ENCODE measurements at places on chromosomes 4 and X.

- no peak for DNase-seq
These were observed 19.6 kb downstream of the CTBP1 start for GRCh38 chr4:1229117-1229849.

DNA sequence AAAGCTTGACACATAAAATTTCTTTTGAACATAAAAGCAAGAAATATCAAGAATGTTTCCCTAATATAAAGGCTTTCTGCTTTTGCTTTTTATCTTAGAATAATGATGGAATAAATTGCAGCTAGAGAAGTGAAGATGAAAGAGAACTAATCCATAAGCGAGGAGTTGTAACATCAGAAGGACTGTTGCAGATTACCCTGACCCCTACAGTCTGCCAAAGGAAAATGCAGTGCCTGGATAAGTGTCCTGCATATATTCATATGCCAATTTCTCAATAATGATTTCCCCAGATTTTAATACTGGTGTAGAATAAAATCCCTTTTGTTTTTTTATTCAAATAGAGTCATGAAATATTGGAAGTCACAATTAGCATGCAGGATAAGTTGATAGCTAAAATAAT, 115.9 kb downstream of the MAGEC2 start:
- DNase-seq = no peak

- no peak for DNase-seq
These were observed 75.9 kb upstream of the UCP1 start for GRCh38 chr4:140644470-140645185.

- DNase-seq = no peak
These were observed 36.1 kb downstream of the EVC start for GRCh38 chr4:5746829-5747737.

DNA sequence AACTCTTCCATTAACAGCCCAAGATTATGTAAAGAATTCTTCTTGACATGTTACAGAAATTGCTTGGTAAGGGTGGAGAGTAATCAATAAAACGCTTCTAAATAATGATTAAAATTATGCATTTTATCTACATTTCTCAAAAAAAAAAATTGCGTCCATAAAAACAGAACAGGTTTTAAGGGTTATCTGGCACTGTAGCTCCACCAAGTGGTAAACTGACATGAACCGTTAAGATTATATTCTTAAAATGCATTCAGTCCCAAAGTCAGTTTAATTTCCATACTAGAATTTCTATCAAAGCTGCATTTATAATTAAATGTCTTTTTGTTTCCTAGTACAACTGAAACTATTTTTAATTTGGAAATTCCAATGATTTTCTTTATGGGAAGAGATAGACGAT, 214.0 kb upstream of the UGT8 start:
- no peak for DNase-seq

- DNase-seq = no peak
These were observed 2.7 kb downstream of the TMEM154 start for GRCh38 chr4:152677117-152677516.

All from CD4-positive, alpha-beta T cell (primary cell).